ENCODE measurements at places on chromosomes 1 and 21. TPM values are rescaled to one million over a fixed set of nuclear protein-coding genes. Genes with fewer than 3 reads are reported as not detected.

- DNase-seq: no peak
Observed at GRCh38 chr1:229230893-229231753, 39.8 kb upstream of the RAB4A start.

DDR2 gene
- 36.6 TPM for total RNA-seq

DNA sequence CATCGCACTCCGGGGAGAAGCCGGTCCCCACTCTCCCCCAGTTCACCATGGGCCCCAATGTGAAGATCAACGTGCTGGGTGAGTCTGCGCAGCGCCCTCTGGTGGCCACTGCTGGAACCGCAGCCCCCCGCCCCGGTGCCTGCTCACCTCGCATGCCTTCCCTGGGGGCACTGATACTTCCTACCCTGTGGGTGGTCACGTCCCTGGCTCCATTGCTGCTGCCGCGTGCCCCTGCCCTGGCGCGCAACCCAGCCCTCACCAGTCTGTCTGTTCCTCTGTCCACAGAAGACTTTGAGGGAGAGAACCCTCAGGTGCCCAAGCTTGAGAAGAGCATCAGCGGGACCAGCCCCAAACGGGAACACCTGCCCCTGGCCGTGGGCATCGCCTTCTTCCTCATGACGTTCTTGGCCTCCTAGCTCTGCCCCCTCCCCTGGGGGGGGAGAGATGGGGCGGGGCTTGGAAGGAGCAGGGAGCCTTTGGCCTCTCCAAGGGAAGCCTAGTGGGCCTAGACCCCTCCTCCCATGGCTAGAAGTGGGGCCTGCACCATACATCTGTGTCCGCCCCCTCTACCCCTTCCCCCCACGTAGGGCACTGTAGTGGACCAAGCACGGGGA is 7.6 kb downstream of the EFNA3 start:
- peak; percentile 84 for DNase-seq

DNAH14 gene
- total RNA-seq: 5.6 TPM

TPTE gene
- total RNA-seq: not detected

DNA sequence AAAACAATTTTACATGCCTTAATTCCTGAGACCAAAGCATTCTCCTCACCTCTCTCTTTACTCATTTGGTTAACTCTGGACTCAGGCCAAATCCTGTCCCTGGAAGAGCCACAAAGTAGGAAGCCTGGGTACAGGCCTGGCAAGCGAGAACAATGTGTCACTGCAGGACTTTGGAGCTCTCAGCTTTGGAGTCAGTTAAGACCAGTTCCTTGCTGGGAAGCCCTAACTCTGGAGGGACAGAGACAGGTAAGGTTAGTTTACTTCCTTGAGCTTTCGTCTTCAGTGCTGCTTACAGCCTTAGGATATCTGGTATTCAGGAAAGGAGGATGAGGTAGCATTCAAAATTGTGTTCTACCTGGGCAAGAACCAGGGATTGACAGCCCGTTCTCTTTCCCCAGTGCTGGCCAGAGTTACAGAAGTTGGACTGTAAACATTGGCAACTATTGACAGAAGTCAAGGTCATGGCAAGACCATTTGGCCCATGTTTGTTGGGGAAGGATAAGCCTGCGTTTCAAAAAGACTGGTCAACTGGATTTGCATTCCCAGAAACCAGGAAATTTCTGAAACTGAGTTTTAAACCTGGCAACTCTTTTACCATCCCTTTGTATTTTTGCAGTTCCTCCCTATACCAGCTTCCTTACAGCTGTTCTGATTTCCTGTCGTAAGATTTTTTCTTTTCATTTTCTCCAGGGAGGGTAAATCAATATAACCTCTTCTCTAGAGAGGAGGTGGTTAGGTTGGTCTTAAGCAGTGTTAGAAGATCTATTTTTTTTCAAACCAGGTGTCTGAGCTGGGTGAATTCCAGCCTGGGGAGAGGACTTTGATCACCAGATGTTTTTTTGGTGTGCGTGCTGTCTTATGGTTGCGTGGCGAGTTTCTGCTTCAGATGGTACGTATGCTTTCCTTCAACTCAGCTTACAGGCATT is at the start of gene C4BPB:
Gene C4BPB, plus strand, starts transcription at position 160 of the 926 bp plus-strand sequence. Its CDS starts 672 bp downstream, at position 832.
- no peak for DNase-seq

DNA sequence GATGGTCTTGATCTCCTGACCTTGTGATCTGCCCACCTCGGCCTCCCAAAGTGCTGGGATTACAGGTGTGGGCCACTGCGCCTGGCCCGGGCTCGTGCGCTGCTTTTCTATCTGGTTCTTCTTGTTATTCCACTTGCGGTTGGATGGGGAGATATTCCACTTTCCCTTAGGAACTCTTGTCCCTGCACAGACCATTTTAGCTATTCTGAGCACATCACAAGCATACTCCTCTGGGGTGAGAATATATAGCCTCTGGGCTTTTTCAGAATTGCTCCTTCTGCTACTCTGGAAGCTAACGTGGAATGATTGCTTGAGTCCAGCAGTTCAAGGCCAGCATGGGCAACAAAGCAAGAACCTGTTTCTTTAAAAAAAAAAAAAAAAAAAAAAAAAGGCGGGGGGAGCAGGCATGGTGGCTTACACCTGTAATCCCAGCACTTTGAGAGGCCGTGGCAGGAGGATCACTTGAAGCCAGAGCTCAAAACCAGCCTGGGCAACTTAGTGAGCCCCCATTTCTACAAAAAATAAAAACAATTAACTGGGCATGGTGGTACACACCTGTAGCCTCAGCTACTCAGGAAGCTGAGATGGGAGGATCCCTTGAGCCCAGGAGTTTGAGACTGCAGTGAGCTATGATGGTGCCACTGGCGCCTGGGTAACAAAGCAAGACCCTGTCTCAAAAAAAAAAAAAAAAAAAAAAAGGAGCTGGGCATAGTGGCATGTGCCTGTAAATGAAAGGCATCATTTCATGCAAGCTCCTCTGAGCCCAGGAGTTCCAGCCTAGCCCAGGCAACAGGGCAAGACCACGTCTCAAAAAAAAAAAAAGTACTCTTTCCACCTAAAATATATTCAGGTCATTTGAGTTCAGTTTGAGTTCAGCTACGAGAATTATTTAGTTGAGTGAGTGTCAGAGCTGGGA is 11.8 kb upstream of the PGD start:
- no peak for DNase-seq

JAM2 gene
- 32.3 TPM for total RNA-seq

DNA sequence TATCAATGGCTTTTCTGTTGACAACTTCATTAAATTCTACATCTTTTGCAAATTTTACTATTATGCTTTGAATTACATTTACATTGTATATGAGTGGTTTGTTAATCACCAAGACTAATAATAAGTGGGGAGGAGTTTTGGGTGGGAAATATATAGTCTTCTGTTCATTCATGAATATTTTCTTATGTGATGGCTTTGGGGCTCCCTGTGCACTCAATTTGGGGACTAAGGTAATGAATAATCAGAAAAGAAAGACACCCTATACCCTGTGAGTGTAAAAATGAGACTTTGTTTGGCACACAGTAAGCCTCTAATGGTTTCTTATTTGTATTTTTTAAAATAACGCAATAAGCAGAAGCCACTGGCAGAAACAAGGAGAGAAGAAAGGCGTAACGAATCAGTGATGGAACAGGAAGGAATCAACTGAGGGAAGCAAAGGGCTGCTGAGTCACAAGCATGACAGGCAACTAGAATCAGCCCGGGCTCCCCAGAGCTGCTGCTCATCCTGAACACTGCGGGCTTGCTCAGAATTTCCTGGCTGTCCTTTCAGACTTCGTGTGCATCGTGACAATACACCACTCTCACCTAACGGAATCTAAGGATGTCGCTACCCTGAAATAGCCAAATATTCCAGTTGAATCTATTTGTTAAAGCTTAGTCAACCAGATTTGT is 20.8 kb upstream of the RGS2 start:
- no peak for DNase-seq

PTAFR gene
- 1.9 TPM for total RNA-seq

DNA sequence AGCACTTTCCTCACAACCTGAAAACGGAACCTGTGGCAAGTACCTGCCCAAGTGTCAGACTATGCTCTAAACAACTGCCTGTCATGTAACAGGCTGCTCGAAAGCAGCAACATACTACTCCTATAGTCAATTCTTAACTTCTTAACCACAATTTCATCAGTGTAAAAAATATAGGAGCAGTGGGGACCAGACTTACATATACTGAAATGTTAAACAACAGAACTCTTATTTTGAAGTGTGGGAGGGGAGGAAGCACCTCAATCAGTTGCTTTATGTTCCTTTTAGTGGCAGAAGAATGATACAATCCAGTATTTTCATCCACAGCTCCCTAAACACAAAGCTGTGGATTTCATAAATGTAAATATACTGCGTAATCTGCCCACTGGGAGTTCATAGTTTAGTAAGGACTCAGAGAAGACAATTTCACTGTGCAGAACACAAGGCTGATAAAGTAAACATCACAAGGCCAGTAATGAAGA is 44.2 kb downstream of the WLS start:
- no peak for DNase-seq

DNA sequence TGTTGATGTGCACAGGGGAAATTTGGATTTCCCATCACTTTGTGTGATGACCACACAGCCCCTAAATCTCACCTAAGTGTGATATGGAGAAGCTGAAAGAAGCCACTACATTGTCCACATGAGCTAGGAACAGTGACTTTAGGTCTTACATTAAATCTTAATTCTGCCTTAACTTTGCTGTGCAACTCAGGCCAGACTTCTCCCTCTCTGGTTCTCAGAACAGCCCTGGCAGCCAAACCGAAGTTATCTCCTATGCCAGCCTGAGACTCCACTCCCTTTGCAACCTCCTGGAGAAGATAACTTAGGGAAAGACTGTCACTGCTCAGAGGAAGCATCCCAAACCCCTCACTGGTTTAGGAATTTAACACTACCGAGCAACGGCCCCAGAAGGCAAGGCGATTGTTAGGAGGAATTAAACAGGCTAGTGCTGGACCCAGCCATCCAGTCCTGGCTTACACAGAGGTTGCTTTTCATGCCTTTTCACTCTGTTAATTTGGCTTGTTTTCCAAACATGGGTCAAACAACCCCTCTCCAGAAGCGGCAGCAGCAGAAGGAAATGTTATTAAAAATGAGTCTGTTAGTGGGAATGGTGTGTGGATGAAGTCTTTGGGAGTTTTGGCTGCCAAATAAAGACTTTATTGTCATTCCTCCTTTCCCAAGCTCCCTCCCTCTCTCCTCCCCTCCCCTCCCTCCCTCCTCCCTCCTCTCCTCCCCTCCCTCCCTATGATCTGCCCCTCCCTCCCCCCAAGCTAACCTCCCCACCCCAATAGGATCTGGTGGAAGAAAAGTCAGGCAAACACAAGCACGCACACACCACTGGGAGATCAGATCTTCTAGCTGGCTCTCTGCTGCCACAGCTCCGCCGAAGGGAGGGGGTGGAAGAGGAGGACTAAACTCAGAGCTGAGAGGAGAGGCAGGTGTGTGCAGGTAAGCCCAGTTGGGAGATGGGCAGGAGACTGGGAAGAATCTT is at the start of gene PRELP:
Gene PRELP, plus strand, starts transcription at position 795 of the 970 bp plus-strand sequence. CDS start 7,379 bp downstream, outside the sequence.
- peak; percentile 61 for DNase-seq

DNA sequence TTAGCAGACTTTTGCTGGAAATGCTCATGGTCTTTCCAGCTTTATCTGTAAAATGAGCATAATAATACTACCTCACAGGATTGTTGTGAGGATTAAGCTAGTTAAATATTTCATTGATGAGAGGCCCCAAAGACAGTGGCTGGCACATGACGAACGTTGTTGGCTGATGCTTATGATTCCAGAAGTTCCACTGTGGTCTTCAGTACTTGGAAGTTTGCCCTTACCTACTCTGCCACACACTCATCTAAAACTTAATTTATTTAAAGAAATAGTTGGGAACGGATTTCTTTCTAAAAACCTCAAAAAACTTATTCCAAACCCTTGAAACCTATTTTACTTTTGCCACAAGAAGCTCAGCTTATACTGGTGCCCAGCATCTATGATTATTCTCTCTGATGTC is 170.7 kb downstream of the DHRS3 start:
- no peak for DNase-seq

DNA sequence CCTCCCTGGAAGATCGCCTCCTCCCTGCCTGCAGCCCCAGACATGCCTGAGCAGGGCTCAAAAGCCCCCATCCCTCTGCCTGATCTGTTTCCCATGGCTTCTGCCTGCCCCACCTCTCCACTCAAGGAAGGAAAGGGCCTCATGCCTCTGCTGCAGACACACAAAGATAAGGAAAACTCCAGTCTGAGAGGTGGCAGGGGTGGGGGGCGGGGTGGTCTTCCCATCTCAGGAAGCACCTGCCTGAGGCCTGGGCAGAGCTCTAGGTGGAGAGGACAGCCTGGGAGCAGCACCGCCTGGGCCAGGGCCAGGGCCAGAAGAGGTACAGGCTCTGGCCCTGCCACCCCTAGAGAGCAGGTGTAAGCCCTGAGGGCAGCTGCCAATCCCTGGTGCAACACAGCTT is 4.1 kb upstream of the GJB3 start:
- DNase-seq: no peak

All from Right ventricle myocardium superior (tissue), 1 donor.